ENCODE measurements at places on chromosomes 5 and 9.

DNA sequence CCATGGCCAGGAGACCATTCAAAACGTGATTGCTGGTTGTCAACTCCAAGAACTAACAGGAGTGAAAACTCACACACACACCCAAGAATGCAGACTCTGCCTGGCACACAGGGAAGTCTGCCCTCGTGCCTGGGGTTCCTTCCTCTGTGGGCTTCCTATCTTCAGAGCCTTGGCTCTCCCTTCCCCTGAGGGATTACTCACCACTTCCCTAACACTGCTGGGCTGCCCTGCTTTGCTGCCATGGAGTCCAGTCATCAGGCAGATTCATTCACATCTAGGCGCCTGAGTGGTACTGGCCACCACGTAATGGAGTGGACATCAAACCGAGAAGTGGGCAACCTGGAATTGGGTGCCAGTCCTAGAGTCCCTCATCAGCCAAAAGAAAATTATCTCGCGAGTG, 76.4 kb upstream of the PRSS3 start:
- ATAC-seq = no peak

- peak; percentile 50 for ATAC-seq
These were observed at the start of gene PCDHGA11 for GRCh38 chr5:141420855-141421488. TSS of gene PCDHGA11 (plus strand) at chr5:141421051. CDS start at chr5:141421228, 177 bp downstream.

- no peak for ATAC-seq
These were observed 139.9 kb upstream of the PRLR start for GRCh38 chr5:35369965-35370790.

DNA sequence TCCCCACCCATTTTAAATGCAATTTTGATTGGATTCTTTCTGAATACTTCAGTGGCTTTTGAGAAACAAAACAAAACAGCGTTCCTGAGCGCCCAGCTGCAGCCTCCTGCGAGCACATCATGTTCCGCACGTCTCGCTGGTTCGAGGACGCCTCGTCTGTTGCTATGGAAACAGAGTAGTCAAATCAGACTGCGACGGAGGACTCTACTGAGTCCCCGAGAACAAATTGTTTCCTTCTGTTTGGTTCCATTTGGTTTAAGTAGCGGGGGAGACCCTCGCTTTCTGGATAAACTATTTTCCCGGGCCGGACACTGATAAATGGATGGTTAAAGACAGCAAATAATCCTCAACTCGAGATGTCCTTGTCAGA, 69.0 kb downstream of the SLC28A3 start:
- peak; percentile 95 for ATAC-seq

GRCh38 chr5:26148569-26149107, 889.7 kb downstream of the CDH9 start:
- ATAC-seq = no peak

DNA sequence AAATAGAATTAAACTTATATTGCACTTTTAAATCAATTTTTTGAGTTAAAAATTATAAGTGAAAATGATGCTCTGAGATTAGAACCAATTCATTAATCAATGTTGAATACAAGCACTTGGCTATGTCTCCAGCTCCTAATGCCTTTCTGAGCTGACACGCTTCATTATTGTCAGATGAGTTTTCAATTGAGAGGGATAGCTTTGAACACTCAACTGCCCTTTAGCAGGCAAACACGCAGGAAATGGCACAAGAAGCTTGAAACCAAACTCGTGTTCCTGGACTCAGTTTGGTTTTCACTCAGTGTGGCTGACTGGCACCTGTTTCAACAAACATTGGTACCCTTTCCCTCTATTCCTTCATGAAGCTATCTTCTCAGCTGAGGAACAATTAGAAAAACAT, 109.8 kb downstream of the MCTP1 start:
- no peak for ATAC-seq

GRCh38 chr5:9381464-9381863, 164.4 kb downstream of the SEMA5A start:
- no peak for ATAC-seq

- ATAC-seq = no peak
These were observed 293.8 kb downstream of the CWC27 start for GRCh38 chr5:65062469-65063083.

DNA sequence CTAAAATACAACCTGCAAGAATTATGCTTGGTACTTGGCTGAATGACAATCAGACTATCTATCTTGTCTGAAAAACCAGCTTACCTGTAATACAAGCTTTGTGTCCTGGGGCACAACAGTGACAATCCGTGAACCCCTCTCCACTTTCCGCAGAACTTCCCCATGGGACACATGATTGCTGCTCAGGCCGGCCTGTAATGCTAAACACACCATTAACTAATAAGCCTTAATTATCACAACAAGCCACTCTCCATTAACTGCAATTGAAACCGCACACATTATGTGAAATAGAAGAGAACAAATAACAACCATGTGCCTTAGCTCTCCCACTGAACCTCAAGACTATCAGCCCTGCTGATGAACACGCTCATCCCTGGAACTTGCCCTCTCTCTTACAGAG, 33.7 kb downstream of the ELP1 start:
- ATAC-seq = no peak

DNA sequence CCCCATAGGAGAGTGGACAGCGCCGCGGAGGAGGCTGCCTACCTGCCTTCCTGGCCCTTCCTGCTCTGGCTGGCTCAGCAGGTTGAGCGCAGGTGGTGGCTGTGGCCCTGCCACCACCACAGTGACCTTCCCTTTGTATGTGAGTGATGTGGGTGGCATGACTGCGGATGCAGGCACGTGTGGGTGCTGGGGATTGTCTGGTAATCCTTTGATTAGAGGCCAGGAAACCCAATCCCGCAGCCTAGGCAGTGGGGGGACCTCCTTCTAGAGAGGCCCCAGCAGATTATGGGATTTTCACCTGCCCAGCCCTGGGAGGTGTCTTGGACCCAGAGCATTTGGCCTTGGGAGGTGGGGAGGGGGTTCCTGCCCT, 16.5 kb downstream of the RXRA start:
- ATAC-seq = no peak

GRCh38 chr5:156682971-156683370, 167.1 kb upstream of the PPP1R2B start:
- no peak for ATAC-seq

DNA sequence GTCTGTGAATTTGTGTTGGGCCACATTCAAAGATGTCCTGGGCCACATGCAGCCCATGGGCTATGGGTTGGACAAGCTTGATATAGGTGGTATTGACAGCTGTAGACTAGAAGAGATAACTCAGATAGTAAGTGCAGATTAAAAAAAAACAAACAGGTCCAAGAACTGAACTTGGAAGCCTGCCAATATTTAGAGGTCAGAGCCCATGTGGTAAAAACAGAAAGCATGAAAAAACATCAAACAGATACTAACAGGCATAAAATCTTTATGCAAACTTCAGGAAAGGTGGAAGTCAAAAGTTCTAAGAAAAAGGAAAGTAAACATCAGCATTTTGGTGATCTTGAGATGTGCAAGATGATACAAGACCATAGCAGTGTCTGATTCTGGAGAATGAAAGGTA, 155.1 kb upstream of the NR4A3 start:
- ATAC-seq = no peak

- no peak for ATAC-seq
These were observed 1.6 kb downstream of the SLC22A5 start for GRCh38 chr5:132370971-132371602.

DNA sequence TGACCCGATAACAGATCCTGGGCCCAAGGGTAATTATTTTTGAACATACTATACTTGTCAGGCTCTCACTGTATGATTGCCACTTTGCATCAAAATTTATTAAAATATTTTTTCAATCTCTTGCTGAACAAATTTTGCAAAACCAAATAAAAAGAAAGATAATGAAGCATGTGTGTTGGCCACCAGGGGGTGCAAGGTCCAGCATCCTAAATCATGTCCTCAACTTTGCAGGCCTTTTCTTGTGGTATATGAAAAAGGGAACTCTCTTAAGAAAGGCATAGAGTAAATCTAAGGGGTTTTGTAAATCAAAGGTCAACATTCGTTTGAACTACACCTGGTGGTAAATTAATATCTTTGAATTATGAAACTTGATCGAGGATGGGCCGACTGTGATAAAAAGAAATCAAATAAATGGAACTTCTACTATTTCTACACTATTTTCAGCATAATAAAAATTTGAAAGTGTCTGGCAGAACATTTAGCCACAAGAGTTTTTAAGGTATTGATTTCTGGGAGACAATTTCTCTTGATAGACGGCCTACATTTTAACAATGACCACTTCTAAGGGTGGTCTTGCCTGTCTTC, 676.5 kb downstream of the DMRTA1 start:
- no peak for ATAC-seq

DNA sequence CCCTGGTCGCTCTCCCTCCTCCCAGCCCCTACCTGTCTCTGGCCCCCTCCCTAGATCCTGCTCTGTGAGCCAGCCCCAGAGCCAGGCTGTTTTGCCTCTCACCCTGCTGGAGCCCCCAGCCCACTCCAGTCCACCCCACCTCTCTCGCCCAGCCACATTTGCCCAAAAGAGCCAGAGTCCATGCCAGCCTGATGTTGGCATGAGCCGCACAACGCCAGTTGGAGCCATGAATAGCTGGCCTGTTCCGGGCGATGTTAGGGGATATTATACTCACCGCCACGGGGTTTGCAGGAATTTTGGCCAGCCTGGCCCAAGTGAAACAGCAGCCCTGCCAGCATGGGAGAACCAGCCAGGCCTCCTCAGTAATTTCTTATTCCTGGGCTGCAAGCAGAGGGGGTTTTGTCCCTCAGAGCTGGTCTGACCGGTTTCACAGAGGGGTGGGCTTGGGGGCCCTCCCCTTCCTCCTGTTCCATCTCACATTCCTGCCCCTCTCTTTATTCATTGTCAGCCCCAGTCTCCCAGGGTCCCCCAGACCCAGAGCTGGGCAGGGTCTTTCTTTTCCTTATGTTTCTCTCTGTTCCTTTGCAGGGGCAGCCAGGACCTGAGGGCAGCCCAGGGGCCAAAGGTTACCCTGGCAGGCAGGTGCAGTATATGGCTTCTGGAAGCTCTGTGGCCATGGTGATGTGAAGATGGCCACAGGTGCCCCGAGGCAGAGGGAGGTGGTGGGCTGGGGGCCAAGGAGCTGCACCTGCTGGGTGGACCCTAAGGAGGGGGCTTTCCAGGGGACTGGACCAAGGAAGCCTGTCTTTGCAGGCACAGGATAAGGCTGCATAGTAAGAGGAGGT, 50.1 kb downstream of the COL27A1 start:
- ATAC-seq = no peak

- ATAC-seq = peak; percentile 76
These were observed 382.3 kb upstream of the SLC30A5 start for GRCh38 chr5:68711293-68712200.

DNA sequence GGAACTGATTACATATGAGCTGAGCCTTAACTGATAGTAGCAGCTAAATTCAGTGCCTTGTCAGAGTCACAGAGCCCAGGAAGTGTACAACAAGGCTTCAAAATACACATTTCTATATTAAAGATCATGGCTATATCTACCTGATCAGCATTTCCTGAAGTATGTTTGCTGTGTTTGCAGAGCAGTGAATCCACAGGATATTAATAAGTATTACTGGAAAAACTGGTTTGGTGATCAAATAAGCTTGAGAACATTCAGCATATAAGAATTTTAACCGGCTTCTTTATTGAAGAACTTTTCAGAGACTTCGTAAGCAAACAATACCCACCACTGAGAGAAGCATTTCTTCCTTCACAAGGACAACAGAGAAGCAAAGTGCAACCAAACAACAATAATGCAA, 227.0 kb downstream of the ELAVL2 start:
- ATAC-seq = no peak

DNA sequence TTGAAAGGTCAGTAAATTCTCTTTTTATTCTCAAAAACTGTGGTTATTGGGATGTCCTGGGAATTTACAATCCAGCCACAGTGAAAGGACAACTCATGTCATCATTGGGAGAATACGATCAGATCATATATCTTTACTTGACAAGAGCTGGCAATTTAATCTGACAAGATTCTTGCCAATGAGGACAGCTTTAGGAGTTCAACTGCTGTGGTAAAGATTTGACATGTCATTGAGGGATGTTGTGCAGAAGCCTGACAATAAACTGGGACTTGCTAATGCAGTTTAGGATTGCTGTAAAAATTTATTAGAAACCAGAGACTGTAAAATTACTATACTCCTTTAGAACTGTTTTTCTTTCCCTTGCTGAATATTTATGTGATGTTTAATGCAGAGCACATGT, 1131.0 kb downstream of the MAT2B start:
- ATAC-seq = no peak

- no peak for ATAC-seq
These were observed 79.5 kb downstream of the PRRT1B start for GRCh38 chr9:131624636-131625507.

DNA sequence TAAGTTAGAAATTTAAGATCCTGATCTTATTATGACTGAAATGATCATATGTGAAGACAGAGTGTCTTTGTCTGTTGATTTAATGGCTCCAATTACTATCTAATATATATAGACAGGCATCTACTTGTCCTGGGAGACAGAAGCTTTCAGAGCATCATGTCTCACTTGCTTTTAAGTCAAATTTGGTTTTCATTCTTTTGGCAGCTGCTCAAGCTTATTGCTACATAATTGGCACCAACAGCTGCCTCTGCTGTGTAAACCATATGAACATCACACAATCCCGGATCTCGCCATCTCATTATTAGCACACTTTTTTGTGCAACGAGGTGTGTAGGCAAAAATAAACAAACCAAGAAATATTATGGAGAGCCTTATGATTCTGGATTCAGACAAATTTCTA, 1717.9 kb downstream of the EFNA5 start:
- ATAC-seq = no peak

- no peak for ATAC-seq
These were observed 19.1 kb upstream of the QSOX2 start for GRCh38 chr9:136264441-136265405.

DNA sequence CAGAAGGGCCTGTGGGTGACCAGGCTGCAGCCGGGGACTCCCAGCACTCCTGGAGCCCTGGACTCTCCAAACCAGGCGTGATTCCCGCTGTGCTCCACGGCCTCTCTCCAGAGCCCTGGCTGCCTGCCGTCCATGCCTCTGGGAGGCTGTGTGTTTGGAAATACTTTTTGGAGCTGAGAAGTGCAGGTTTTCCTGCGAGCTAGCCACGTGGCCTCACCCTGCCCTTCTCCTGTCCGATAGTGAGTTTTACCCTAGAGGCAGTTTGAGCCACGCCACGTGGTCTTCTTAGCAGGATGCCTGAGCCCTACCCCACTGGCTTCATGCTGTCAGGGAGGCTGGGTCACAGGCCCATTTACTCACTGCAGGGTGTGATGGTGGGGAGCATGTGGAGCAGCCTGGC, 71.3 kb downstream of the COL5A1 start:
- no peak for ATAC-seq

DNA sequence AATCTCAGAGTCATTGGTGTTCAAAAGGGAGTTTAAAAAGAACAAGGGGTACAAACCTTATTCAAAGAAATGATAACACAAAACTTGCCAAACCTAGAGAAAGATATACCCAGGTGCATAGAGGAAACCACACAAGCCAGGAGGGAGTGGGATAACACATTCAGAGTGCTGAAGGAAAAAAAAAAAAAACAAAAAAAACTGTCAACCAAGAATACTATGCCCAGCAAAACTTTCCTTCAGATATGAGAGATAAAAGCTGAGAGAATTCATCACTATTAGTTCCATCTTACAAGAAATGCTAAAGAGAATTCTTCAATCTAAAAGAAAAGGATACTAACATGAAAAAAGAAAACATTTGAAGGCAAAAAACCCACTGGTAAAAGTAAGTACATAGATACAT, 11.5 kb upstream of the TESK1 start:
- ATAC-seq = no peak

- ATAC-seq = no peak
These were observed 208.9 kb upstream of the PRR16 start for GRCh38 chr5:120255214-120255613.

Data from activated T-helper 17 cell treated with anti-CD3 and anti-CD28 coated beads, Interleukin-2, amount 50 U/mL, for 72 hours (primary cell).